ENCODE measurements at places on chromosomes 16 and 17.

DNA sequence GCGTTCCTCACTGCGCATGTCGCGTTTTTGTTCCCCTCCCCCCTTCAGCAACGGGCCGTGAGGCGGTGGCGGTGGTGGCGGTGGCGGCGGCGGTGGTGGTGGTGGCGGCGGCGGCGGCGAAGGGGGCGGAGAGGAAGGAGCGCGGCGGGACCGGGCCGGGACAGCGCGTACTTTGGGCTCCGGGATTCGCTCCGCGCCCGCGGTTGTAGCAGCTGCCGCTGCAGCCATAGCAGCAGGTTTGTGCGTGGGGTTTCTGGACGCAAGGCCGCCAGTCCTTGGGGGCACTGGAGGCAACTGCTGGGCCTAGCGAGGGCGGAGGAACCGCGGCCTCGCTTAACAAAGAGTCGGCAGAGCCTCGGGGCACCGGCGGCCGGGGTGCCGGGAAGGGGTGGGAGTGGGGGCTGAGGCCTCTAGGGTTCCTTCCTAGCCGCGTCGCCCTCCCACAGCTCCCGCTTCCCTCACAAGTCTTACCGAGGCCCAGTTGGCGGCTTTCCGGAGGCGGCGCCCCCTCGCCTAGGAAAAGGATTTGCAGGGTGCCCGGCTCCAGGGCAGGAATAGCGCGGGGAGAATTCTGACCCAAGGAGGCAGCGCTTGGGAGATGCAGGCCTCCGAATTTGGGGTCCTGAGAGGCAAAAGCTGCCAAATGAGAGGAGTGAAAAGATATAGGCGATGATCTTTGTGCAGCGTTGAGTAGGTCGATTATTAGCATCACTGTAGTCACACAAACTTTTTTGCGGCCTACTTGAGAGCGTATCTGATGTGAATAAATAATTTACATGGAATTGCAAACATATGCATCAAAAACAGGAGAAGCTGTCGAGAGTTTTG, at the start of gene DDX42:
DDX42 (plus strand) TSS at position 30 of the 828 bp plus-strand sequence. CDS start 12,880 bp downstream, outside the sequence.
- DNase-seq, result peak; percentile 66

- no peak for DNase-seq
Measured at GRCh38 chr16:3050487-3050886, 4.1 kb downstream of the MMP25 start.

- DNase-seq, result no peak
Measured at GRCh38 chr16:84548971-84549844, 44.7 kb upstream of the MEAK7 start.

GRCh38 chr17:17491031-17491471, 5.1 kb downstream of the RASD1 start:
- no peak for DNase-seq

DNA sequence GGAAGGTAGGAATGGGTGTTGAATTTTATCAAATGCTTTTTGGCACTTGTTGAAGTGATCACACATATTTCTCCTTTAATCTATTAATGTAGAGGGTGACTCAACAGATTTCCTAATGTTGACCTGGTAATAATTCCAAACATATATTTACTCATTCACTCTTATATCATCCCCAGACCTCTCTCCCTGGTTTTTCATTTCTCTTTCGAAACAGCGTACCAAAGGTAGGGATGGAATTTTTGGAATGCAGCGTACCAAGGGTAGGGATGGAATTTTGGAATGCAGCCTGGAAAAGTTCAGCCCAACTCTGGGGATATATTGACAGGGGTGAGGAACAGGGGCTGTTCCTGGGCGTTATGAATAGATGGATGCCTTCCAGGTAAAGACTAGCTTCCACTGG, 7.3 kb downstream of the KIF18B start:
- peak; percentile 76 for DNase-seq

- peak; percentile 84 for DNase-seq
Measured at GRCh38 chr16:57802341-57803133, at the start of gene KIFC3. Gene KIFC3 (minus strand): TSS chr16:57802491. CDS start chr16:57798243, 4,248 bp downstream.

DNA sequence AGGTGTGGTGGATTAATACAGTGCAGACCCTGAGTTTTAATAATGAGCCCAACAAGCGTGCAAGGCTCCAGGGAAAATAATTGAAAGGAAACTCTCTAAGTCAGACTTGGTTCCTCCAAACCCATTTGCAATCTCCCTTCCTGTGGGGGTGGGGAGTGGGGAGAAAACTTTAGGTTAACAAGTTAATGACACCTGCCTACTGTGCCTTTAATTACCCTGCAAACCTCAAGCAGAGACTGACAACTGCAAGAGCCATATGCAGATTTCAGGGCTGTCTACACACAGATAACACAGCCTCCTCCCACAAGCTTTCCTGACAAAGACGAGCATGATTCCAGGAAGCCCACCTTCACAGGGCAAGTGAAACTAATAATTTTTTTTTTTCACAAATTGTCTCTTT, 359.3 kb downstream of the HS3ST4 start:
- no peak for DNase-seq

DNA sequence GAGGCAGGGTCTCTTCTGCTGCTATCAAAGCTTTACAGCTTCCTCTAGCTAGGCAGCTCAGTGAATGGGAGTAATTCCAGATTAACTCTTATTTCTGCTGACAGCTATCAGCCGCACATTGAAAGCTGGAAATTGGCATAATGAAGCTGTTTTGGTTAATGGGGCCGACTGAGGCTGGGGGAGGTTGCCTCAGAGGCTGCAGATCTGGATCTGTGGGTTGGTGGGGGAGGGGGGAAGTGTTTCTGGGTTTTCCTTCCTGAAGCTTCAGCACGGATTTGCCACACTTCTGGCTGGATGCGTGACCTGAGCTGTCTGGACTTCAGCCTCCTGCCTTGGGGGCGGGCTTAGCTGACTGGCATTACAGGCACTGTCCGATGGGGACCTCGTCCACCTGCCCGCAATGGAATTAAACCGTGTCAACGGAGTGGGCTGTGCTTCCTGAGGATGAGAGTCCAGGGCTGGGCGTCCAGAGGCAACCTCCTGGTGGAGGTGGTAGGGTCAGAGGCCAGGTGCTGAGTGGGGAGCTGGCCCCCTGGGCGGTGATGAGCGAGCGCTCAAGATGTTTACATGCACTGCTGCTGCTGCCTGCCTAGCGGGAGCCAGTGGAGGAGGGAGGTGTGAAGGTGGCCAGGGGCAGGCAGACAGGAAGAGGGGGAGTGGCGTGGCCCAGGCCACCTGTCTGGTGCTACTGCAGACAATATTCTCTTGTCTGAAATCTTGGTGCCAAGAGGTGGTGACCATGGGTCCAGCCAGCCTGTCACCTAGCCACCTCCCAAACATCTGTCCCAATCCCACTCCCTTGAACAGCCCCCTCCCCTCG, 6.7 kb upstream of the ABCC3 start:
- DNase-seq, result no peak

DNA sequence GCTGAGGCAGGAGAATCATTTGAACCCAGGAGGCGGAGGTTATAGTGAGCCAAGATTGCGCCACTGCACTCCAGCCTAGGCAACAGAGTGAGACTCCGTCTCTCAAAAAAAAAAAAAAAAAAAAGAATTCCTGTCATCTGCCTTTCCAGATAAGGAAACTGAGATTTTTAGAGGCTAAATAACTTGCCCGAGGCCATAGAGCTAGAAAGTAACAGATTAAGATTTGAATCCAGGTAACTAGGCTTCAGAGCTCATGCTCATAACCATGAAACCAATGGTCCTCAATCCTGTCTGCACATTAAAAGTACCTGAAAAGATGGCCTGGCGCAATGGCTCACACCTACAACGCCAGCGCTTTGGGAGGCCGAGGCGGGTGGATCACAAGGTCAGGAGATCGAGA, 9.5 kb downstream of the NCBP3 start:
- DNase-seq, result no peak

DNA sequence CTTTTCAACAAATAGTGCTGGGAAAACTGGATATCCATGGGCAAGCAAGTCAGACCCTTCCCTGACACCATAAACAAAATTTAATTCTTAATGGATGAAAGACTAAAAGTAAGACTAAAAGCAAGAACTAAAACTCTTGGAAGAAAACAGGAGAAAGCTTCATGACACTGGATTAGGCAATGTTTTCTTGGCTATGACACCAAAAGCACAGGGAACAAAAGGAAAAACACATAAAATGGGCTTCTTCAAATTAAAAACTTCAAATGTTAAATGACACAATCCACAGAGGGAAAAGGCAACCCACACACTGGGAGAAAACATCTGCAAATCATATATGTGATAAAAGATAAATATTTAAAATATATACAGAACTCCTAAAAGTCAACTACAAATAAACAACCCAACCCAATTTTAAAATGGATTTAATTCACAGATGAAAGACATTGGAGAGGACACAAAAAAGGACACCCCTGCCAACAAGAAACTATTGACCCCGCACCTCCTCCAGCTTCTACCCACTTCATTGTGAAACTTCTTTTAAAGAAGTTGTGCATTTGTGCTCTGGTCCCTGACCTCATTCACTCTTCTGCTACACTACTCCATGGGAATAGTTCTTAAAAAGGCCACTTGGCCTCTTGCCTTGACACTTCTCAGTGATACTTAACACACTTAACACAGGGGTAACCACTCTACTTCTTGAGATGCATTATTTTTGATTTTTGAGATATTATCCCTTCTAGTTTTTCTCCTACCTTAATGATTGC, 80.3 kb downstream of the TRIM37 start:
- DNase-seq, result no peak

GRCh38 chr17:281365-281999, 71.1 kb downstream of the RPH3AL start:
- DNase-seq, result no peak

DNA sequence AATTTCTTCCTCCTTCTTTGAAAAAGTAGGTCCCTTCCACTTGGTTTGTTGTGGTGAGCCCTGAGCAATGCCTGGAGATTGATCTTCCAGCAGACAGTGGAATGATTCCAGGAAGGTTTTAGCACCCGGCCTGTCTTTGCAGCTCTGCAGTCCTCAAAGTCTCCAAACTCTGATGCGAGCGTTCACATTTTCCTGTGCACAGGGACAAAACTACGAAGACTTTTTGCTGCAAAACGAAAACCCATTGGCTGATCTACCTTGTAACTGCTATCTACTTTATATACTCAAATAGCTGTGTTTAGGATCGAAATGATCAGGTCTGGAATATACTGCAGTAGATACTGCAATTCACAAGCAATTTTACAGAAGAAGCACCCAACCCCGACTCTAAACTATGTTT, 21.7 kb downstream of the G6PC1 start:
- no peak for DNase-seq

DNA sequence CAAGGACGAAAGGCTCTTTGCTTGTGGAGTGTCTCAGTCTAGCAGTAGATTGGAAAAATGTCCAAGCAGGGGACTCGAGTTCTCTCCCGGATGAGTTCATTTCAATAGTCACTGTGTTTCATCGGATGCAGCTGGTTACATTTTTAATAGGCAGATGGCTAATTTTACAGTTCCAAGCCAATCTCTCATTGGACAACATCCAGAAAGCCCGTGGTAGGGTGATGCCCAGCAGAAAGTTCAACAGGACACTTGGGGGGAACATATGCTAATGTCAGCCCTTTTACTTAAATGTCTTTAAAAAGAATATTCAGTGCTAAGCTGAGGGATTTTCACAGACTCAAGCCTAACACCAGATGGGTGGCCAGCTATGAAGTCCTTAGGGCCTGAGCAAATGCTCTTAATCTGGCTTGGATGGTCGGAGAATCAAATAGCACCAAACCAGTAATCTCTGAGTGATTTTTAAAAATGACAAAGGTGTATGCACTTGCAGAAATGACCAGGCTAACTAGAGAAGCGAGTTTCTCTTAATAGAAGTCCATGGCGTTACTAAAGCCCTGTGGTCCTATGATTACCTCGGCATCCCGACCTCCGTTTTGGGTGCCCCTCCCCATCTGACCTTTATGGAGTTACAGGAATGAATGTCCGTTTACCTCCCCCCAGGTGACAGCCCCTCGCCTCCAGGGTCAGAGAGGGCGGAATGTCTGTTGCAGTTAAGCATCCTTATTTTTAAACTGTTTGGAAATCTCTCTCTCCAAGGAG, 289.2 kb upstream of the SALL1 start:
- DNase-seq, result no peak

GRCh38 chr16:75624921-75625334, 1.8 kb upstream of the ADAT1 start:
- peak; percentile 42 for DNase-seq

DNA sequence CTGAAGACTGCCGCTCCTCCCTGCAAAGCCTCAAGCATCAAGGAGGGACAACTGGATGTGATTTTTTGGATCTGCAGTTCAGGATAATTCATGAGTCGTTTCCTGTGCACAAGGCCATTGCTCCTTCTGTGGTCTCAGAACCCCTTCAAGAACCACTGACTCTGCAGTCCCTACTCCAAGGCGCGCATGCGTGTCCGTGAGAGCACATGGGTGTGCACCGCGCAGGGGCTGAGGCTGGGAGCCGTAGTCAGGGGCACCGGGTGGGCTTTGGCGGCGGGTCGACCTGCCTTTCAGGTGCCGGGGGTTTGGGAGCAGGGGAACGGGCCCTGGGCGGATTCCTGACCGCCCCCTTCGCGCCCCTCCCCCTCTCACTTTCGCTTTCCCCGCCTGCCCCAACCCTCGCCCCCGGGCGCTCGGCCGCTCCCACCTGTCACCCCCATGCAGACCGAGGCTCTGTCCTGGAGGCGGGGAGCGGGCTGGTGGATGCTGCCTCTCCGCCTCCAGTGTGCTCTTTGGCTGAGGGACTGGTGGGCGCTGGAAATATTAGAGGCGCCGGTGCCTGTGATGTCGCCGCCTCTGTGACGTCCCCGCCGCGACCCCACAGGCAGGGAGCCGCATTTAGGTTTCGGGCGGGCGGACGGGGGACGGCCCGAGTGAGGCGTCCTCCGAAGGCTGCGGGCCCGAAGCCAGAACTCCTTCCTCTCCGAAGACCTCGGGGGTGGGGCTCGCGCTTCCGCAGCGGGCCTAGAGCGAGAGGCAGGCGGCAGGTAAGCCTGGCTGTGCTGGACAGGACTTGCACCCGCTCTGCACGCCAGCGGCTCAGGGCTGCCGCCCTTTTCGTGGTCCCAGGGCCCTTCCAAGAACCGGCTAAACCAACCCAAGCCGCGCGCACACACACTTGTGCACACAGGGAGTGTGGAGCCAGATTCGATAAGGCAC, at the start of gene SPATA32:
SPATA32 (minus strand) TSS at position 518 of the 939 bp plus-strand sequence; CDS start at position 440, 78 bp downstream.
- no peak for DNase-seq

- DNase-seq, result no peak
Measured at GRCh38 chr17:31509095-31509804, 117.8 kb downstream of the RAB11FIP4 start.

DNA sequence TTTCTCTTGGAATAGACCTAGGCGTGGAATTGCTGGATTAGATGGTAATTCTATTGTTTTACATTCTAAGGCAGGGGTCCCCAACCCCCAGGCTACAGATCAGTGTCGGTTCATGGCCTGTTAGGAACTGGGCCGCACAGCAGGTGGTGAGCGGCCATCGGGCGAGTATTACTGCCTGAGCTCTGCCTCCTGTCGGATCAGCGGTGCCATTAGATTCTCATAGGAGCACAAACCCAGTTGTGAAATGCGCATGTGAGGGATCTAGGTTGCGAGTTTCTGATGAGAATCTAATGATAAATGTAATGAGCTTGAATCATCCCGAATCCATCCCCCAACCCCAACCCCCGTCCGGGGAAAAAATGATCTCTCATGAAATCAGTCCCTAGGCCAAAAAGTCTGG, 23.0 kb downstream of the NLRC5 start:
- no peak for DNase-seq

DNA sequence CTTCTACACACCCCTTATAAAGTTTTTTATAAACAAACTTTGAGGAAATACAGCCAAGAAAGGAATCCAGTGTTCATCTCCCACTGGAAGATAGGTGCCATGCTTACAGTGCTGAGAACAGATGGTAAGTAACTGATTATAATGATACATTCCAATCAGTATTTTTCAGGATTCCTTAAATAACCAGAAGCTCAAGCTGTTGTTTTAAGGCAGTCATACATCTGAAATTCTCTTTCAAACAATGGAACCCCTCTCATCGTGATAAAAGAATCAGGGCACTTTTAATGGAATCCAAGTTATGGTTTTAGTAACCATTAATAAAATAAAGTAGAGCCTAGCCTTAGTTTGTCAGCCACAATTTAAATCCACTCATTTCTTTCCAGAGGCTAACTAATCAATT, 56.1 kb upstream of the STAC2 start:
- DNase-seq, result peak; percentile 53

All from EL (cell line).